ENCODE measurements at places on chromosomes 3 and 15.

DNA sequence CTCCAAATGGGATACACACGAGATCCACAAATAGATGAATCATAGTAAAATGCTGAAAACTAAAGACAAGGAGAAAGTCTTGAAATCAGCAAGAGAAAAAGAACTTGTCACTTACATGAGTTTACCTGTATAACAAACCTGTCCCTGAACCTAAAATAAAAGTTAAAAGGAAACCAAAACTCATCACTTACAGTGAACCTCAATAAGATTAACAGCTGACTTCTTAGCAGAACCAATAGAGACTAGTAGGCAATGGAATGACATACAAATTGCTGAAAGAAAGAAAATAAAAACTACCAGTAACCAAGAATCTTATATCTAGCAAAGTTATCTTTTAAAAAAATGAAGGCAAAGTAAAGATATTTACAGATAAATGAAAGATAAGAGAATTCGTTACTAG, 27.4 kb downstream of the SEC22A start:
- DNase-seq: no peak

DNA sequence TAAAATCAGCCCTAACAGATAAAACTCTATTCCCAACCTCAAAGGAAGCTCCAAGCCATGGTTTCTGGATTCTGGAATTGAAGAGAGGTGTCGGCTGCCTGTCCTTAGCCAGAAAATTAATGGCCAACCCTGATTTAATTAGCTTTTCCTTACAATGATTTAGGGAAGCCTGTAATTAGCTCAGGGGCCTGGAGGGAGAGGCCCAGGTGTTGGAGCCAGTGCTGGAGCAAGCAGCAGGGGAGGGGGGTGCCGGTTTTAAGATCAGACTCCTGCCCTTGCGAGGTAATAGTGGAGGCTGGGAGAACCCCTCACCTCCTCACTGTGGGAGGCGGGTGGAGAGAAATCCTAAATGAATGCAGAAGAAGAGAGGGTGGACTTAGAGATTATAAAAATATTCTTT, 14.7 kb upstream of the ATP2B2 start:
- no peak for DNase-seq

DNA sequence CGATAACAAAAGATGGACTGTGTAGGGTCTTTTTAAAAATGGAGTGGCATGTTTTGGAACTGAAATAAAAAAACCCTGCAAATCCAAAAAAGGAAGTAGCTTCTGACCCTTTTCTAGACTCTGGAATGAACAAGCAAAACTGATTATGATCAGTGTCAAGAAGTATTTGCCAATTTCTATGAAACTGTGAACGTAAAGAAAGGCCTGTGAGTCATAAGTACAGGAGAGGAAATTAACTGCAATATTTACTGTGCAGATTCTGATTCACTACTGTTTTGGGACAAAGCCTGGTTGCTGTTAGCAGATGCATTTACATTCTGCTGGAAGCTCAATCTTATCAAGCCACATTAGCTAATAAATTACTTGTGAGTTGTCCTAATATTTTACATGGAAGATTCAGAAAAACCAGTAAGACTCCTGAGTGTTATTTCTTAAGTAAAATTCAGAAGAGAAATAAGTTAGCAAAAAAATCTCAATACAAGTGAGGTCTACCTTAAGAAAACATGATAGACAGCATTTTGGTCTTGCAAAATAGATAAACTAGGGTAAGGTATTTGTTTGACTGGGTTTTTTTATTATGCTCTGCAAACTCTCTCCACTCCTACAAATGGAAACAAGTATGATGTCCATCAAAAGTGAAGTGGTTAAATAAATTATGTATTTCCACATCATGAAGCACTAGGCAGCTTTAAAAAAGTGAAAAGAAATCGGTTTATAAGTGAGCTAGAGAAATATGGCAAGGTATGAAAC, 90.2 kb upstream of the LMOD3 start:
- DNase-seq: no peak

DNA sequence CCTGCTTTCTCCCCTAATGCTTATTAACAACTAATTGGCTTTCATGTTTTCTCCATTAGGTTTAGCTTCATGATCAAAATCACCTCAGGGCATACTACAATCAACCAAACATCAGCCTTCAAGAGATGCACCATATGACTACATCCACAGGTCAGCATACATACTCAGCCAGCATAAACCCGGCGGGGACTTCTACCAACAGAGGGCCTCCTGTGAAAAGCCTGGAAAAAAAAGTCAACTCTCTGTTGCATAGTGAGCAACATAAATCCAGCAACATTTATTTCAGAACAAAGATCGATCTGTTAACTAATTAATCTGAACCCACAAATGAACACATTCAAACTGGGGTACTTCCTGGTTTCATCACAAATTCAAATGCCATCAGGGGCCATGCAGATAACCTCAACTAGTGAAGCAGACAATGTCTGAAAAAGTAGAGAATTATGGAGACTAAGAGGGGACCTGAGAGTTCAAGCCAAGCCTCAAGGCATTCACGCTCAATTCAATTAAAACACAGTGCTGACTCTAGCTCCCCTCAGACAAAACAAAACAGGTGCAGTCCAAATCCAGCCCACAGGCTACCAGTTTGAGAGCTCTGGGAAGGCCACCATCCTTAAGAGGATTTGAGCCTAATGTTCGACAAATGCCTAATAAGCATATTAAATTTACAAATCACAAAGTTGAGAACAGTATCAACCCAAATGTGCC, 124.5 kb downstream of the MAGI1 start:
- no peak for DNase-seq

- DNase-seq: no peak
Measured at GRCh38 chr3:42664438-42664803, 10.9 kb downstream of the ZBTB47 start.

DNA sequence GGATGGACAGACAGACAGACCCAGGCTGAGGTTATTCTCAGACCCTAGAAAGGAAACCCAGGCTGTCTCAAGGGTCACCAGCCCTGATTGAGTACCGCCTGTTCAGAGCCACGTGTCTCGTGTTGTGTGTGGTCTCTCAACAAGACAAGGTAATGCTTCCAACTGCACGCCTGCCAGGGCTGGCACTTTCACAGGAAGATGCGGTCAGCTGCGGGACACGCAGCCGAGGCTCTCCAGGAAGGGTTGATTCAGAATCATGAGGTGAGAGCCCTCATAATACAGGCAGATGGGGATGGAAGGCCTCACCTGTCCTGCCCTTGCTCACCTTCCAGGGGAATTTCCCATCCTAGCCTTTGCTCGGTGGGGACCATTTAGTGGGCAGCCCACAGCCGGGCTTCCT, 81.4 kb downstream of the TOP2B start:
- DNase-seq: no peak

DNA sequence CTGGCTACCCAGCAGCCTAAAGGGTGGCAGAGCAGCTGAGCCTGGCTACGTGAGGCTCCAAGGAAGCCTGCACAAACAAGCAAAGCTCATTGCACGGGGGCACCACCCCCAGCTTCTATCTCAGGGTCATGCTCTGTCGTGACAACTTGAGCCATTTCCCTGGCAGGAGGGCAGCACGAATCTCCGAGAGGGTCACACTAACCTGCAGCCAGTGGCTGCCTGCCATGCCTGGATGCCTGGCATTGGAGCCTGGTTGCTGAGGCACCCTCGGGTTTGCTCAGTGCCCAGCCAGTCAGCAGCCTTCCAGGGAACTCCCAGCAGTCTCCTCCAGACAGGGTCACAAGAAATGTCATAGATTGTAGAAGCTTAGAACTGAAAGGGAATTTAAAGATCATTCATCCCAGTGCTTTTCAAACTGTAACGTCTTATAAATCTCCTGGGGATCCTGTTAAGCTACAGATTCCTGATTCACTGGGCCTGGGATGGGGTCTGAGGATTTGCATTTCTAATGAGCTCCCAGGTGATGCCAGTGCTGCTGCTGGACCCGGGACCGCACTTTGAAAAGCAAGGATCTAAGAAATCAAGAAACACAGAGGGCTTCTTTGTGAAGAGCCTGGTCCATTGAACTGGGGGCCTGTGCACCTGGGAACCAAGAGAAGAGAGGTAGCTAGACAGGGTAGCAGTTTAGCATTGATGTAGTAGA, 48.4 kb downstream of the TMEM266 start:
- no peak for DNase-seq

- DNase-seq: no peak
Measured at GRCh38 chr15:68421798-68422402, 10.1 kb downstream of the ITGA11 start.

GRCh38 chr15:42919799-42920518, 619 bp downstream of the TTBK2 start:
- DNase-seq: no peak

- DNase-seq: no peak
Measured at GRCh38 chr3:80051602-80051962, 283.8 kb upstream of the ROBO1 start.

DNA sequence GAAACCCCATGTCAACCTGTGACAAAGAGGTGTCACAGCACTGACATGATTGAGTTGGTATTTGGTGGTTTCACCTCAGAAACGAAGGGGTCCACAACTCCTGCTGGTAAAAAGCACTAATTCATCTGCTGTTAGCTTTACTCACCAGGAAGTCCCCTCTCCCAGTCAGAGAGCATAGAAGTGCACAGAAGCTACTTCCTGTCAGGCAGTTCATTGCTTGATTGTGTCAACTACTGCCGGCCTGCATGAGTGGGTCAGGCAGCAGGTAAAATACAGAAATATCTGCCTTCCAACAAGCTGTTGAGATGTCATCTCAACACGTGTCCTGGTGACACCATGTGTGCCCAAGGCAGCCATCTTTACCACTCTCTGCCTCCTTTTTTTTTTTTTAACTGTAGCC, 596.6 kb upstream of the NR2F2 start:
- no peak for DNase-seq
